Ascending aorta (tissue), 2 donors: ENCODE measurements at places on chromosomes 5 and 9.

DNA sequence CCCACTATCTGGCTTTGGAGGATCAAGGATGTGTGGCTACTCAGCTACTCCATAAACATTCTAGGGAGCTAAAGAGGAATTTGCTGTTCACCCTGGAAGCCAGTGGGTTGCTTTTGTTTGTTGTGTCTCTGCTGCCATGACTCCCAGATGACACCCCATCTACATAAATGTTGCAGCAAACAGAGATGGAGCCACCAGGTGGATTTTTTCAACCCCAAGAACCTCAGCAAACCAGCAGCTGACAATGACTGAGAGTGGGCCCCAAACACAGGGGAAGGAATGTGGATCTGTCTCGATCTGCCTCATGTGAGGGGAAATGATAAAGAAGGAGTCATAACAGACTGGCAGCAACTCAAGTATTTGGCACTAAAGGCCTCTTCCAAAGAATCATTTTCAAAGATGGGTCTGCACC lies 132.7 kb upstream of the TNC start:
- DNase-seq: no peak

DNA sequence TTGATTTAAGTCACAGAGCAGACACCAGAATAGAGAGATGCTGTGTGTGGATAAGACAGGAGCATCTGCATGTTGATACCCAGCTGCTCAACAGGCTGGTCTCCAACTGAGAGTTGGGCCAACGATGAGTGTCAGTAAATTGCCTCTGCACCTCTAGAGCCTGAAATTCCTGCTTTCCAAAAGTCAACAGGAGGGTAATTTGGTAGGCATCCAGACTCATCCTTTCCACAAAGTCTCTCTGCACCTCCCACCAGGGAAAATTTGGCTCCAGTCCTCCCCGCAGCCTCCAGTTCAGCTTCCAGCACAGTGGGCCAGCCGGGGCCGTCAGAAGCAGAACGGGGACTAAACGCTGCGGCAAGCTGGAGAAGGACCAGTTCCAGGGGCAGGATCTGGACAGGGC lies 136.9 kb downstream of the RFK start:
- DNase-seq: no peak

GRCh38 chr5:175471628-175472027 lies 6.7 kb upstream of the SFXN1 start:
- no peak for DNase-seq

- no peak for DNase-seq
Measured at GRCh38 chr9:88873635-88874034, 117.6 kb upstream of the S1PR3 start.

GRCh38 chr9:130590305-130590704 lies 10.9 kb downstream of the FUBP3 start:
- no peak for DNase-seq

DNA sequence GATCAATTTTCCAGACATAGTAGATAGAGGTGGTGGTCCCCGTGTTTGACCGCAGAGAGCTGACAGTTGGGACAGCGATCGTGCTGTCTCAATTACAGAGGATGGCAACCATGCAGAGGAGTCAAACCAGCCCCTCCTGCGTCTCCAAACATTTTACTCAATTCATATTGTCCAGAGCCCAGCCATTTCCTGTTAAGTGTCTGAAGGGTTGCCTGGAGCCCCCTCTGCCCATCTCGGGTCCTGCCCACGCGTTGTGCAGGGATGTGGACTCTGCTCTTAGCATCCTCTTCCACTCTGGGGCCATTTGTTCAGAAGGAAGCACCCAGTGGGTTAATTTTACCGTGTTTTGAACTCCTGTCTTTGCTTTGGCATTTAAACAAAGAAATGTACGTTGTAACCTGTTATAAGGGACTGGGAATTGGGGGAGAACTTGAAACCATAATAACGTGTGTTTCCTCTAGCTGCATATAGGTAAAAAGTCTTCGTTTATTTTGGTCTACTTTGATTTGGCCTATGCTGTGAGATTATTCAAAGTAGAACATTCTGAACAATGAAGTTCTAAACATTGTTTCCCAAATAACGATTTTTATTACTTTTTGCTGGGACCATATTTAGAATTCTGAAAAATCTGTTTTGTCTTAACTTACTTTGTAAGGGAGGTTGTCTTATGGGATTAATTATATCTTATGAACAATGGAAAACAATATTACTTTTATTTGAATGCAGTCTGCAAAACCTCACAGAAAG lies 876 bp downstream of the EGFLAM start:
- DNase-seq: no peak

DNA sequence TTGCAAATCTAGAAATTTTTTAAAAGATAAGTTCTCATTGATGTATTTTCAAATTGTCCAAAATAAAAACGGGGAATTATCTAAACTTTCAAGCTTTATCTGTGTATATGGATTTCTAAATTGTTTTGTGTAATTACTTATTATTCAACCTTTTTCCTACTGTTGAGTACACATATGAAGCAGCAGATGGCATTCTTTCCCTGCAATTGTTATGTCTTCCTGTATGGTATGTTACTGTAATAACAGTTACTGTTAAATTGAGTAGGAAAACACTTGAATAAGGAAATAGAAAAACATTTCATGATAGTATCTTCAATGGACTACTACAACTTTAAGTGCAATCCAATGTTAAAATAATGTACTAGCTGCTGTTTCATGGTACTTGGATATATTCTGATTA lies 124.8 kb downstream of the RANBP17 start:
- no peak for DNase-seq

DNA sequence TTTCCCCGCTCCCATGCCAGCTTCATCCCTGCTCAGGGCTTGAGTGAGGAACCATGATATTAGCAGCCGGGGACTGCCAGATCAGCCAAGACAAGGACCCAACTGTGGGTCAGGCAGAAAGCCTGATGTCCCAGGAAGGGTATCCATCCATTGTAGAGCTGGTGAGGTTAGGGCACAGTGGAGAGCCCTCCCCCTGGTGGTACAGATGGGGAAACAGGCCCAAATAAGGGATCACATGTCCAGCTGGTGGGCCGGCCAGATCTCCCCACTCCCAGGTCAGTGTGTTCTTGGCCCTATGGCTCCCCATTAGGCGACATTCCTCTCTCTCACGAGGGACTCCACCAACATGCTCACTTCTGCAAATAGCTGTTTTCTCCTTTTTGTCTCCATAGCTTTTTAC lies 9.0 kb downstream of the CDX1 start:
- no peak for DNase-seq

GRCh38 chr9:105954517-105954916 lies 260.2 kb downstream of the TMEM38B start:
- no peak for DNase-seq

DNA sequence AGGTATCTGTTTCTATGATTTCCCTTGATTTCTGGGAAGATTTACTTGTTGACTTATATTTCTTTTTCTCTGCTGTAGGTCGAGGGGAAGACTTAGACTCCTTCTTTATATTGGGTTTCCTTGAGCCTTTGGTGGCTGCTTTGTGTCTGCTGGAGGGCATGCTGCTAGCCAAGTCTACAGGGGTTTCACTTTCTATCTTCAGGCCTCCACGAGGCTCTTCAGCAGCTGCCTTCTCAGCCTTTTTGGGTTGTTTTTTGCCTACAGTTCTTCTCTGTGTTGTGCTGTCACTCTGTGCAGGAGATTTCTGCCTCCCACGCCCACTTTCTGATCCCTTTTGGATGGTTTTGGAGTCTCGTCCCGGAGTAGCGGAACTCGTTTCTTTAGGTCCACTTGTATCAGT lies 23.2 kb downstream of the LEAP2 start:
- no peak for DNase-seq

DNA sequence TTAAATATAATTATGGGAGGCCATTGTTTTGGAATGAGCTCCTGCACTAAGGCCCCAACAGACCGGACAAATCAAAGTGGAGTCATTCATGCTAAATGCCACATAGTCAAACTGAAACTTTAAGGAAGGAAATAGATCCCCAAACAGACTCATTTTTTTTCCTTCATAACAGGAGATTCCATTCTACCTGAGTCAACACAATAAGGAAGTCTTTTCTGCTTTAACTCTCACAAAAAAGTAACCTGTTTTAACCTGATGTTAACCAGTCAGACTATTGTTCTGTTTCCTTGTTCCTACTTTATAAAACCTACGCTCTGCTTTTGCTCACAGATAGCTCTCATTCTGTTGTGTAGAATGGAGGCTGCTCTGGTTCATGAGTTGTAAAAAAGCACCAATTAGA lies 234.9 kb downstream of the YTHDC2 start:
- no peak for DNase-seq

DNA sequence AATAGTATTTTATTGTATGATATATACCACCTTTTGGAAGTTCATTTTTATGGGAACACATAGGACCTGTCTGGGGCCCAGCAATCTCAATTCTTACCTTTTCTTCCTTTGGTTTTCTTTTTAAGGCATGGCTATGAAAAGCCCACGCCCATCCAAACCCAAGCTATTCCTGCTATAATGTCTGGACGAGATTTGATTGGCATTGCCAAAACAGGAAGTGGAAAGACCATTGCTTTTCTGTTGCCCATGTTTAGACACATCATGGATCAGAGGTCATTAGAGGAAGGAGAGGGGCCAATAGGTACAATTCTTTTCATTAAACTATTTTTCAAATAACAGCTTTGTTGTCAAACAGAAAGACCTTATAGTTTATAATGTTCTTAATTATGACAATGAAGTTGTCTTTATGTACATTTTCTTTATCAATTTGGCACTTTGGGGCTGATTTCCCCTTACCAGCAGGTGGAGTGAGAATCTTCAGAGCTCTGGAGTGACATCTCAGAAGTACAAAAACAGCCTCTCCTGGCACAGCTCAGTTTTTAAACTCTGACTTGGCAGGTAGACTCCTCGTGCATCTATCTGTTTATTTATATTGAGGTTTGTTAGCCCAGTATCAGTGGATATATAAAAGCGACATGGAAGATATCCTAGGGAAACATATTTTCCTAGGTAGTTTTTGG lies 25.8 kb downstream of the DDX46 start:
- DNase-seq: no peak

DNA sequence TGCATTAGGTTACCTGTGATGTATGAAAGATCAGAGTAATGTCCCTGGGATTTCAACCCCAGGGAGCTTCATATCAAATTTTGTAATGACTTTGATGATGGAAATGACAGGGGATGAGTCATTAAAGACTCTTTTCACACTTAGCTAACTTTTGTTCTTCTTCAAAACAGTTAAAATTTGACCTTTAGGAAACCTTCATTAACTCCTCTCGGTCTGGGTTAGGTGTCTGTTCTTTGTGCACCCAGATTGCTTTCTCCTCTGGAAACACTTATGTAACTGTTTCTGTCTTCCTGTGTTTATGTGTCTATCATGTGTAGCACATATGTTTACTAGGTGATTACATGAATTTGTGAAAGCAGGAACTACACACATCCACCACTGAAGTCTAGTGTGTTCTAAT lies 1.6 kb downstream of the SRFBP1 start:
- DNase-seq: no peak

- no peak for DNase-seq
Measured at GRCh38 chr9:79447762-79448161, 124.0 kb upstream of the TLE4 start.

DNA sequence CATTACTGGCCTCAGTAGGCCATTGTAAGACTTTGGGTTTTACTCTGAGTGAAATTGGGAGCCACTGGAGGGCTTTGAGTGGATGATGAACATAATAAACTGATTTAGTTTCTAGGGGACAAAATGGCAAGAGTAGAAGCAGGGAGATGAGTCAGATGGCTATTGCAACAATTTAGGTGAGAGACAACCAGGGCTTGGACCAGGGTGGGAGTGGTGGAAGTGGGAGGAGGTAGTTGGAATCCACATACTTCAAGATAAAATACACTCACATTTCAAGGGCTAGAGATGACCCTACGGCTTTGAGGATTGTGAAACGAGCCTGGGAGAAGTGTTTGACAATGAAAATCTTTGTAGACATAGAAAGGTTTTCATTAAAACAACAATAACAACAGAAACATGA lies 136.3 kb downstream of the ACTBL2 start:
- DNase-seq: no peak

DNA sequence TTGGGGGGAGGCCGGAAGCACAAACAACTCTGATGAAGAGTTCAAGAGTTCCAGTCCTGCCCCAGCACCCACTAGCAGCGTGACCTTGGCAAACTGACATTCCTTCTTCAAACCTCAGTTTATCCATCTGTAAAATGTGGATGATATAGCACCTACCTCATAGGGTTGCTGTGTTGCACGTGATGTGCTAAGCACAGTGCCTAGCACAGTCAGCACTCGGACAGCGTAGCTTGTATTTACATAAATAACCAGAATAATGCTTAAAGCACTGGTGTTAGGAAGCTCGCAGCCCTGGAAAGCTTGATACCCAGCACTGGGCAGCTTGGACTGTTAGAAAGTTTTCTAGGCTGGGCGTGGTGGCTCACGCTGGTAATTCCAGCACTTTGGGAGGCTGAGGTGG lies 5.1 kb downstream of the PKN3 start:
- DNase-seq: no peak

- DNase-seq: no peak
Measured at GRCh38 chr5:80406980-80407734, 707 bp upstream of the ZFYVE16 start.

- DNase-seq: no peak
Measured at GRCh38 chr5:141978389-141978788, 9.5 kb downstream of the RNF14 start.

- DNase-seq: peak; percentile 65
Measured at GRCh38 chr9:109477258-109478050, 20.7 kb downstream of the PTPN3 start.

DNA sequence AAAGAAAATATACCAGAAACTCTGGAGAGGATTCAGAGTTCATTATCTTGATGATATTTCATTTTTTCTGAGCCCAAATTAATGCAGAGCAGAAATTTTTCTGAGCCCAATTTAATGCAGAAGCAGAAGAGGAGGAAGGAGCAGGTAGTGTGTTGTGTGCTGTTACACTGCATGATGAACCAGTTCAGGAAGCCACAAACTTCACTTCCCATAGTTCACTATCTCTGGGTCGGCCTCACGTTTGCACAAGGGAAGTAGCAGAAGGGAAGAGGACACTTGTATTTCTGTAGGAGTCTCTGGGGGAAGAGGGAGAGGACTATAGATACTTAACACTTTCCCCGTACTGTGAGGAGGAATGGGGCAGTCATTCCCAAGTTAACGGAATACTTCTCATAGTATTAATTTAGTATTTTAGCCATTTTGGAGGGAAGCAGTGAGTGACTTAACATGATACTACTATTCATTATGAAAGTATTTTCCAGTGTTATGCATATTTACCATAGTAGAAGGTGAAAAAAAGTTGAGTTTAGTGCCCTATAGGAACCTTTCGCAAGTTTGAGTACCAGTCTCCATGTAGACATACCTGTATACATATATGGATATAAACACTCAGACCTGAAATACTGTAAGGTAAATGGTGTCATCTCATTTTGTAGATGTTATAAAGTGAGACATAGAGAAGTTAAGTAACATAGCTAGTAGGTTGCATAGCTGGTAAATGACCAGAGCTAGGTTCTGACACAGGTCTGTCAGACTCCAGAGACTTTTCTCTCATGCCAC lies 30.0 kb downstream of the XPA start:
- no peak for DNase-seq

DNA sequence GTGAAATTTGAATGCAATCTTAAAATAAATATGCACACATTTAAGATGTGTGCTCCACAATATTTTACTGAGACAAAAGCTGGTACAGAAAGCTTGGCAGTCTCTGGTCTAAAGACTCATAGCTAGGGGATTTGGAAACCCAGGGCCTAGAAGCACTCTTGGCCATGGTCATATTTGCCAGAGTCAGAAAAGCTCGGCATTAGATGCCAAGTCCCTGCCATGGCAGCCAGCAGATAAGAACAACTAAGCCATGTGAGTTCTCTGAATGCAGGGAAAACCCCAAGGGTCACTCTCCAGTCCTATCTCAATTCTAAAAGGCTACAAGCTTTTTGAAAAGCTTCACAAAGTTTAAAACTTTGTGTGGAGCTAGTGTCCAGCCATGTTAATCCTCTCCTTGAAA lies 119.5 kb downstream of the FAM114A2 start:
- DNase-seq: peak; percentile 72
